ENCODE measurements at places on chromosomes 16 and 17.
A peak's percentile ranks its signal among the peaks of the same experiment; 100 is the strongest.

- DNase-seq: no peak
Measured at GRCh38 chr16:1984347-1985225, 593 bp downstream of the GFER start.

GRCh38 chr16:87271256-87271655 is 45.9 kb downstream of the C16orf95 start:
- DNase-seq: no peak

DNA sequence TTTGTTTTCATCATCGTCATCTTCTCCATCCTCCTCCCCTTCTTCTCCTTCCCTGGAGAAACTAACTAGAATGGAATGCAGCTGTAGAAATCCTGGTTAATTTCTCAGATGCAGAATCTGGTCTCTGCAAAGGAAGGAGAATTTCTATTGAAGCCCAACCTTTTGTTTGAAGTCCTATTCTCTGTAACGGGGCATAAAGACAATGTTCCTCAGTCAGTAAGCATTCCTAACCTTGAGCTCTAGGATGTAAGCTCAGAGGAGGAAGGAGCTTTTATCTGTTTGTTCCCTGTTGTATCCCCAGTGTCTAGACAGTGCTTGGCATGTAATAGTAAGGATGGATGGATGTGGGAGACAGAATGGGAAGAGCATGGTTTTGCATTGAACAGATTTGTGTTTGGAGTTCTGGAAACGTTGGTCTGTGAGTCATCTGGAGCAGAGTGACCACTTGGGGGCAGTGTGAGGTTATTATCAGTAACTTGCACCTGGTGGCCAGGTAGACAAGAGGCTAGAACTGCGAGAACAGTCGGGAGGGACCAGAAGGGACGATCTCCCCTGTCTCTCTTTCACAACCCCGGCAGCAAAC is 363.7 kb downstream of the SNX29 start:
- DNase-seq: peak; percentile 15

- DNase-seq: no peak
Measured at GRCh38 chr17:74738051-74738996, 1.3 kb downstream of the RAB37 start.

GRCh38 chr16:2359919-2360318 is 19.4 kb upstream of the ABCA3 start:
- no peak for DNase-seq

DNA sequence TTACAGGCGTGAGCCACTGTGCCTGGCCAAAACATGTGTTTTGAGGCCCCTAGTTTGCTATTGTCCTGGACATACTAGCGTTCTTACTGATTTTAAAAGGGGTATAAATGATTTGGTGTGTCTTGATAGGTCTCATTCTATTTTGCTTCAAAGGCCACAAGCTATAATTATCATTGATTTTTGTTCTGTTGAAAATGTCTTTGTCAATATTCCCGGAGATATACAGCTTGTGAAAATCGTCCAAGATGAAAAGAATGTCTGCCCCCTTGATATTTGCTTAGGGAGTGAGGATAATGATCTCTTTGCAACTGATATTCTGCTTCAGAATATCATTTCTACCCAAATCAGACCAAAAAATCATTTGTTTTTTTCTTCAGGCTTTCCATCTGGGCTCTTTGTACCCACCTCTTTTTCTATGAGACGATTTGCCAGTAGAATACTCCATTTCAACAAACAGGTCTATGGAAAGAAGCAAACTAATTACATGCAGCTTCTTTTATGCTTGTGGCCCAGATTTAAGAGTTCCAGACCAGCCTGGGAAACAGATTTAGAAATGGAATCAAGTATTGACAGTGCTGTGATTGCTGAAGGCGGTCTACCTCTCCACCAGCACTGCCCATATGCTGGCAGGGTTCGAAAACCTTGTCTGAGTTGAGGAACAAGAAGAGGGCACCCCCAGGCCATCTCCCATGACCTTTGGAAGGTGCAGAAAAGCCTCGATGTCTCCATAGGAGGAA is 14.1 kb upstream of the ST6GALNAC1 start:
- DNase-seq: no peak

GRCh38 chr16:19410435-19411171 is 7.1 kb upstream of the TMC5 start:
- no peak for DNase-seq
